ENCODE measurements at places on chromosomes 3 and 15. TPM values are rescaled to one million over a fixed set of nuclear protein-coding genes. Genes with fewer than 3 reads are reported as not detected.

DNA sequence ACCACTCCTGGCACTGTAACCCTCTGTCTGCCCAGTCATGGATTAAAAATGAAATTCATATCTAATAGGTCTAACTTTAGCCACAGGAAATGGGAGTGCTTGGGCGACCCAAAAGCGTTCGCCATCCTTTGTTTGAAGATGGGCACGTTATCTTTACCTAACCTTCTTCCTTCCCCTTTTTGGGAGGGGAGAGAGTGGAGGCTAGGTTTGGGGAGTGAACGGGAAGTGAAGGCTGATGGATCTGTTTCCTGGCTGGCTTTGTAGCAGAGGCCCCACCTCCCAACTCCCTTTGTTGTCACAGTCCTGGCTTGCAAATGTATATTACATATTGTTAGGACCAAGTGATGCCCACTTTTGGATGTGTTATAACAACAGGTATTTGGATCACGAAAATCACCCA, 98.1 kb upstream of the ARHGEF3 start:
- H3K4me3 ChIP-seq = no peak overlapping the region
- H3K27me3 ChIP-seq = no peaks in the 10 kb centered on the region
- no peaks in the 10 kb centered on the region for H3K36me3 ChIP-seq
- peaks cover 3% of the 10 kb centered on the region for H3K4me1 ChIP-seq

The AGBL1 gene
- not detected for polyA plus RNA-seq

The AP3B2 gene
- 2.9 TPM for polyA plus RNA-seq

The PPM1L gene
- polyA plus RNA-seq = 5.1 TPM

- no peaks in the 10 kb centered on the region for H3K36me3 ChIP-seq
- DNase-seq = no peak
- H3K4me3 ChIP-seq = no peak overlapping the region
- H3K27ac ChIP-seq = no peak overlapping the region
- H3K27me3 ChIP-seq = no peaks in the 10 kb centered on the region
- no peaks in the 10 kb centered on the region for H3K4me1 ChIP-seq
Observed at GRCh38 chr3:87997298-87997697, 61.5 kb downstream of the CGGBP1 start.

DNA sequence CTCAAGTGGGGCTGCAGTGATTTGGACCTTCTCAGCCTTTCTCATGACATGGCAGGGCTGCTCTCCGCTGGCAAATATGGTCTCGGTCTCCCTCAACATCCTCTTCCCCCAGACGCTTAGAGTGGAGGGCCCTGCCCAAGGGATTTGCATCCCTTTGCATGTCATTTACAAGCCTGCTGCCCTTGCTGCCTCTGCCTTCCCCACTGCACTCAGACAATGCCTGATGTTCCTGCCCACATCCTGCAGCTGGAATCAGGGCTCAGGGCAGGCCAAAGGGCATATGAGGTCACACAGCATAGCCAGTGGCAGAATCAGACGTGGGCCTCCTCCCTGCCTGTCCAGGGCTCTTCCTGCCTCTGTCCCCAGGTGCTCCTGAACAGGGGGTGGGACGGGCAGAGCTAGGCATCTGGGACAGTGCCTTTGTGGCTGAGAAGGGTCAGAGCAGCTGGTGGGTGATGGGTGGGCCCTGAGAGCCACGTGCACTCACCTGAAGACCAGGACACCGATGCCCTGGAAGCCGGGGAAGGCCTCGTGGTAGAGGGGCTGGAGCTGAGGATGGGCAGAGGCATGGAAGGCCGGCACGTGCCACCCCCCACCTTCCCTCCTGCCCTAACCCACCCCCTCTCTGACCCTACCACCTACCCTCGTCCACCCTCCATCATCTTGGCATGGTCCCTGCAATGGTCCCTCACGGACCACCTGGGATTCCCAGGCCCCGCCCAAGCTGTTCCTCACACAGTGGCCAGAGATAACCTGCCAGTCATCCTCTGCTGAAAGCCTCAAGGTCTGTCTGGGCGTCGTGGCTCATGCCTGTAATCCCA, 27.4 kb upstream of the GOLGA6C start:
- H3K36me3 ChIP-seq = no peaks in the 10 kb centered on the region
- no peaks in the 10 kb centered on the region for H3K4me1 ChIP-seq
- no peaks in the 10 kb centered on the region for H3K27me3 ChIP-seq
- H3K27ac ChIP-seq = no peak overlapping the region
- no peak overlapping the region for H3K4me3 ChIP-seq

DNA sequence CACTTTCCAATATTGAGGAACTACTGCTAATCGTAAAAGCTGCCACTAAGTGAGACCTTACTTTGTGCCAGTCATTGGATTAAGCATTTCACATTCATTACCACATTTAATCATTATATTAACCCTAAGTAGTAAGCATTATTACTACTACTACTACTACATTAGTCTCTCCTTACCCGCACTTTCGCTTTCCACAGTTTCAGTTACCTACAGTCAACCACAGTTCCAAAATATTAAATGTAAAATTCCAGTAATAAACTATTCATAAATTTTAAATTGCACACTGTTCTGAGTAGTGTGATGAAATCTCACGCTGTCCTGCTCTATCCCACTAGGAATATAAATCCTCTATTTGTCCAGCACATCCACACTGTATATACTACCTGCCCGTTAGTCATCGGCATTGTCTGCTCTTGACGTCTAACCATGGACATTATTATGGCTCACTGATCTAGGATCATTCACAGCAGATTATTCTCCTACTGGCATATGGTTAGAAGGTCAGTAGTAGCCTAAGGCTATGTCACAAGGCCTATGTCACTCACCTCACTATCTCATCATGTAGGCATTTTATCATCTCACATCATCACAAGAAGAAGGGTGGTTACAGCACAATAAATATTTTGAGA, 121.1 kb downstream of the GSK3B start:
- no peak overlapping the region for H3K27ac ChIP-seq
- H3K36me3 ChIP-seq = no peaks in the 10 kb centered on the region
- H3K4me1 ChIP-seq = no peaks in the 10 kb centered on the region
- no peak for DNase-seq
- no peaks in the 10 kb centered on the region for H3K27me3 ChIP-seq

- H3K27me3 ChIP-seq = no peaks in the 10 kb centered on the region
- H3K36me3 ChIP-seq = no peaks in the 10 kb centered on the region
- no peak overlapping the region for H3K27ac ChIP-seq
- no peak overlapping the region for H3K4me3 ChIP-seq
- peaks cover 6% of the 10 kb centered on the region for H3K4me1 ChIP-seq
- no peak for DNase-seq
Observed at GRCh38 chr3:98550833-98551232, 19.1 kb downstream of the GPR15 start.

Measured in hepatocyte (in vitro differentiated cells).